T-helper 17 cell (primary cell): ENCODE measurements at places on chromosomes 6 and 20.

GRCh38 chr20:33158637-33159385 is 9.1 kb upstream of the BPIFA2 start:
- no peak for DNase-seq

GRCh38 chr20:3818155-3819151 is 1.9 kb upstream of the AP5S1 start:
- no peak for DNase-seq

DNA sequence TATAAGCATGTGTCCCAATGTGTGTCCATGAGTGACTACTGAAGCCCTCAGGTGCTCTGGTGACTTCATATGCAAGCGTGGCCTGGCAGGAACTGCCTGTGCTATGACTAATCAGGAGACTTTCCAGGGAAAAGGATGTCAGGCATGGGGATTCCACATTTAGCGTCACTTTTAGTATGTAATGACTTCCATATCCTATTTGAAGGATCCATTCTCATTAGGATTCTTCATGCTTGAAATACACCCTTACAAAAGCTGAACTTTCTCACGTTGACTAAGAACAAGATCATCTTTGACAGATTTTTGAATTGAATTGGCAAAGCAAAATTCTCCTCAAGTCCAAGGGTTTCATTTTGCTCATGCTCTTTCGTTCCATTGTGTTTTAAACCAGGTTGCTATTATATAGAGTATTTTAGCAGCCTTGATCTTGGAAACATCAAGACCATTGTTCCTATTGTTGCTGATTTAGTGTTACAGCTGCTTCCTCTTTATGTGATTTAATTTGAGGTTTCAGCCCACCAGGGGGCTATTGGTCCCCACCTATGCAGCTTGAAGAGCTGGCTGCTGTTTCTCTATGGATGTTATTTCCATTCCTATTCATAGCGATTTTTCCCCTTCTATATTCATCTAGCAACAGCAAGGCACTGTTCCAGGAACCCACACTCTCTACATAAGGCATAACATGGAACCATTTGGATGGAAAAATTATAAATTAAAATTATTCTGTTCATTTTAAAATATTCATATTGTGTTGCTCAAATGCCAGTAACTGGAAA is 418.6 kb downstream of the CDKAL1 start:
- DNase-seq, result no peak

GRCh38 chr6:15254070-15254975 is 8.5 kb downstream of the JARID2 start:
- DNase-seq, result no peak

DNA sequence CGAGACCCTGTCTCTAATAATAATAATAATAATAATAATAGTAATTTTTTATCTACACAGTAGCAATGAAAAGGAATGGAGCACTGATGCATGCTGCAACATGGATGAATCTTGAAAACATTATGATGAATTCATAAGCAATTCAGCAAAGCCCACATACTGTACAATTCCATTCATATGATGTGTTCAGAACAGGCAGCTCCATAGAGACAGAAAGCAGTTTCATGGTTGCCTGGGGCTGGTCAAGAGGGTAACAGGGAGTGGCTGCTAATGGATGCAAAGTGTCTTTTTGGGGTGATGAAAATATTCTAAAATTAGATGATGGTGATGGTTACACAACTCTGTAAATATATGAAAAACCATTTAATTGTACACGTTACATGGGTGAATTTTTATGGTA is 43.6 kb downstream of the SLC24A3 start:
- DNase-seq, result no peak

- DNase-seq, result no peak
Measured at GRCh38 chr6:105035299-105035698, 78.4 kb downstream of the LIN28B start.

- peak; percentile 75 for DNase-seq
Measured at GRCh38 chr6:41424370-41425058, 89.1 kb downstream of the NCR2 start.

DNA sequence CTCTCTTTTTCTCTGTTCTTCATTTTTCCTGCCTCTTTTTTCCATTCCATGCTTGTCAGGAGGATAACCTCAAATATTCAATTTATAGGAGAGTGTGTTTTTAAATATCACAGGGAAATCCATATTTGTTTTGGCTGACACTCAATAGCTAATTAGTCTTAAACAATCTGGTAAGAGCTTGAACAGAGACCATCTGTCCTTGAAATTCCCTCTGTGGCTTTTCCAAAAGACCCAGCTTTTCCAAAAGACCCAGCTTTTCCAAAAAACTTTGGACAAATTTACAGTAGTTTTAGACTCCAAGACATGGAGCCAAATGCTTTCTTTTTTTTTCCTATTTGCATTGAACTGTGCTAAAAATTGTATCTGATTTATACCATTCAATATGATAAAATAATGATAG is 127.4 kb upstream of the FAM83B start:
- no peak for DNase-seq

- no peak for DNase-seq
Measured at GRCh38 chr20:53186635-53187034, 214.5 kb downstream of the TSHZ2 start.

DNA sequence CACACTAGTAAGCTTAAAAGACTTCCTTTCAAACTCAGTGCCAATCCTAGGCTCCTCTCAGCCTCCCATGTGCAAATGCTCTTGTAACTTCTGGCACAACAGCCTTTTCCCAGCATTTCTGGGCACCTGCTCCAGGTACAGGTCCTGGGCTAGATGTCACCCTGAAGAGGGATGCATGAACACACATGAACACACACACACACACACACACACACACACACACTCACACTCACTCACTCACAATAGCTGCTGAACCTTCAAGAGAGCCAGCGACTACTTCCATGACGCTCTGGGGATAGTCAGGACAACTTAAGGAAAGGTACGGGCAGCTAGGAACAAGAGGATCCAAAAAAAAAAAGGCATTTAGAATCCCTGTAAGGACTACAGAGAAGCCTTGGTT is 122.8 kb downstream of the INSM1 start:
- no peak for DNase-seq

- no peak for DNase-seq
Measured at GRCh38 chr6:71294121-71294523, 5.5 kb downstream of the OGFRL1 start.

DNA sequence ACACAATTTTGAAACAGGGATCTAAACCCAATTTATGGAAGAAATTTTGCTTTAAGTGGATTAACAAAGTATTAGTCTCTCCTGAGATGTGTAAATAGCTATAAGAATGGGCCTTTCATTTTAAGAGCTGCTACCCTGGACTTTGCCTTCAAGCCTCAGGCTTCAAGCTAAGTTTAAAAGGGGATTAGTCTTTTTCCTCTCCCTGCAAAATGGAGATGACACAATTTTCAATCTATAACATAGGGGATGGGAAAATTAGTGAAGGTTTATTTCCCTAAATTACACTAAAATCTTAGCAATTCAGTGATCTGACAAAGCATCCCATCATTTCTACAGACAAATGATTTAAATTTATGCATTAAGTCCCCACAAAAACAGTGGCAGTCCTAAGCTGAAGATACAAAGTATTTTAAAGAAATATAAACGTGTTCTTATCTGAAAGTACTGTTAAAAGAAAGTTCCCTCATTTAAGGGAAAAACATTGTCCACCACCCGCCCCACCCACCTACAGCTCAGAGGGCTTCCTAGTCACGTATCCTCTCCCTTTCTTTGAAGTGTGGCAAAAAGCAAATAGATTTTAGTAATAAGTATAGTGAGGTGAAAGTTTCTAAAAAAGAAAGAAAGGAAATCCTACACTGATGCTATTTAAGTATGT is 14.5 kb downstream of the ARHGAP18 start:
- no peak for DNase-seq

DNA sequence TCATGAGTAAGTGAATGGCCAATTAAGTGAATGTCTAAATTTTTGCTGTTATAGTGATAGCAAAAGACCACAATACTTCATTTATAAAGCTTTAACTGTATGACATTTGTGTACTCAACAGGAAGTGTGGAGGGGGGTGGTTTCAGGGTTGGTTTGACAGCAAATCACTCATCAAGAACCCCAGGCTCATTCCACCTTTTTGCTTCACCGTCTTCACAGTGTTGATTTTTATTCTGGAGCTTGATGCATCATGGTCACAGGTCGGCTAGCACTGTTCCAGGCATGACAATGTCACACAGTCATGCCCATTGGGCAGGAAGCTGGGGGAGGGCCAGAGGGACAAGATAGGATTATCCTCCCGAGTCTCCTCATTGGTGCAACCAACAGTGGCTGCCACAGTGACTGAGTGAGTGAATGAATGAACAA is 75.0 kb downstream of the MDGA1 start:
- no peak for DNase-seq

DNA sequence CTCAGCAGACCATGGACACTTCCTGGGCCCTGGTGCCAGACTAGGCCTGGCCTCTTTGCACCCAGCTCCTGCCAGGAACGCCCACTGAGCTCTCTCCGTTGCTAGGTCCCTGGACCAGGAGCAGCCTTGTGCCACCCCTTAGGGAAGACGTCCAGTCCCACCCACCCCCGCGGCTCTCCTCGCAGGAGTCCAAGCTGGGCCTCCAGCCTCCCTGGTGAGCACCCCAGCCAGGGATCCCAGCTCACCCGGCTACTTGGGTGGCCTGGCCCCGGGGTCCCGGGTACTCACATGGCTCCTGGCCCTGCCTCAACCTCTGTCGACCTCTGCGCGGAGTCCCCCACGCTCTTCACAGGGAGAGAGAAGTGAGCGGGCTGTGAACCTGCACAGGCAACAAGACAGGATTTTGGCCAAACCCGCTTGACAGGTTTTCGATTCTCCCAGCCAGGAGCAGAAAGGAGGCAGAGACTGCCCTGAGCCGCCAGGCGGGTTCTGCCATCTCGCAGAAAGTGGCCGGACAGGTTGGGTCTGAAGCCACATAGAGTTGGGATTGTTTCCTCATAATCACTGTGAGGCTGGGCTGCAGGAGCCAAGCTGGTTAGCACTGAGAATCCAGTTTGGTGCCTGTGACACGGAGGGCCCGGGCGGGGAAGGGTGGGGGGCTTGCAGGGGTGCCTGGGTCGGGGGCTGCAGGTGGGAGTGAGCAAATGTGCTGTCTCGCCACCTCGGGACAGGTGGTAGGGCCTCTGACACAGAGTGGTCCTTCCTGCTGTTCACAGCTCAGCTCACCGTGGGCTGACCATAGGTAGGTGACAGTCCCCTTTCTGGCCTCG is at the start of gene RBBP8NL:
RBBP8NL (minus strand) TSS at position 368 of the 830 bp plus-strand sequence. CDS start 7,892 bp downstream, outside the sequence.
- no peak for DNase-seq

GRCh38 chr6:168641446-168641845 is 200.5 kb downstream of the SMOC2 start:
- DNase-seq, result no peak

DNA sequence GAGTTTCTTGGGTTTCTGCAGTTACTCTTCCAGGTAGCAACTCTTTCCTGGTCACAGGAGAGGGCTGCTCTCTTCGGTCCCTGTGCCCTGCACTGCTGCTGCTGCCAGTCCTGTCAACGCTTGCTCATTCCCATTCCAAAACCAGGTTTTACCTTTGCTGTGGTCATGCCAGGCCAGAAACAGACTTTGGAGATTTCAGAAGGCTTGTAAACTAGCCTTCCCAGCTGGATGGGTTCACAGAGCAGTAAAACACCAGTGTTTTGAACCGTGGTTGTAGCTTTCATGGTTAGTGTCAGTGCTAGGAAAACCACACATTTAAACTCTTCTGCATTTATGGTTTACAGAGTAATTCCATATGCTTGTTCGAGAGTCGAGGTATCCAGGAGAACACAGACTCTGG is 16.2 kb downstream of the ARFGEF2 start:
- DNase-seq, result no peak

GRCh38 chr6:150627585-150628025 is 27.9 kb downstream of the PLEKHG1 start:
- DNase-seq, result no peak

GRCh38 chr6:13307508-13307995 is 20.8 kb downstream of the TBC1D7 start:
- no peak for DNase-seq

GRCh38 chr6:112275365-112275764 is 21.0 kb upstream of the LAMA4 start:
- no peak for DNase-seq

- no peak for DNase-seq
Measured at GRCh38 chr20:46188866-46189541, 70.9 kb downstream of the CD40 start.

DNA sequence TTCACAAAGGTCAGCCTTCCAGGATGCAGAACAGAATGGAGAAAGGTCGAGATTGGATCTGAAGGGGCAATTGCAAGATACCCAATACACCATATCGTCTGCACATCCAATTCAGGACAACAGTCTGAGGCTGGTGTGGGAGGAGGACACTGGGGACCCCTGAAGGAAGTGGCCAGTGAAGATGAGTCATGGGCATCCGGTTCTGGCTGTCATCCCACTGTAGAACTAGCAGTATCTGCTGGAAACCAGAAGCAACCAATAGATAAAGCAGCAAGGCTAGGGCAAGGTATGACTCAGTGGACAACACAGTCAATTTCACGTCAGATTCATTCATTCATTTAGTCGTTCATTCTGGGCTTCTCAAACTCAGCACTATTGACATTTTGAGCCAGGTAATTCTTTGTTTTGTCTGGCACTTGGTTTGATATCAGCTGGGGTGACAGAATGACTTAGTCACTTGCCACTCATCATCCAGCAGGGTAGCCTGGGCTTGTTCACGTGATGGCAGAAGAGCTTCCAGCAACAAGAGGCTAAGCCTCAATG is 30.3 kb upstream of the SHLD1 start:
- no peak for DNase-seq

- DNase-seq, result no peak
Measured at GRCh38 chr20:24825591-24825990, 123.5 kb upstream of the CST7 start.

DNA sequence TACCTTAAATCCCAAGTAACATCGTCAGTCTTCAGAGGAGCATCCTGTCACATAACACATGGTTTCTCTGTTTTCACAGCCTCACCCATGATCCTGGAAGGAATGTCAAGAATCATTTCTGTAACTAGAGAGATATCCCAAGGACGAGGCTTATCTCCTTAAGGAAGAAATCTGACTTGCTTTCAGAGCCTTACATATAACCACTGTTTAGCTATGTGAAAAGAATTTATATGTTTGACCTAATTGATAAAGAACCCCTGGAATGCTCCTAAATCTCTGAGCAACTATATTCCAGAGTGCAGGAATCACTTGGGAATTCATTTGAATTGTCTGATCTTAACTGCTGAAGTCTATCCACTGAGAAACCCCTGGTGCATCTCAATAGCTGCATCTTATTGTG is 243.1 kb downstream of the ALDH8A1 start:
- DNase-seq, result no peak
